ENCODE measurements at places on chromosomes 2 and 18.

GRCh38 chr2:11123001-11123809 lies 32.1 kb upstream of the SLC66A3 start:
- H3K4me3 ChIP-seq = no peak overlapping the region
- no peaks in the 10 kb centered on the region for H3K36me3 ChIP-seq
- no peak for DNase-seq
- no peak overlapping the region for H3K27ac ChIP-seq
- H3K4me1 ChIP-seq = no peaks in the 10 kb centered on the region
- H3K27me3 ChIP-seq = no peaks in the 10 kb centered on the region

DNA sequence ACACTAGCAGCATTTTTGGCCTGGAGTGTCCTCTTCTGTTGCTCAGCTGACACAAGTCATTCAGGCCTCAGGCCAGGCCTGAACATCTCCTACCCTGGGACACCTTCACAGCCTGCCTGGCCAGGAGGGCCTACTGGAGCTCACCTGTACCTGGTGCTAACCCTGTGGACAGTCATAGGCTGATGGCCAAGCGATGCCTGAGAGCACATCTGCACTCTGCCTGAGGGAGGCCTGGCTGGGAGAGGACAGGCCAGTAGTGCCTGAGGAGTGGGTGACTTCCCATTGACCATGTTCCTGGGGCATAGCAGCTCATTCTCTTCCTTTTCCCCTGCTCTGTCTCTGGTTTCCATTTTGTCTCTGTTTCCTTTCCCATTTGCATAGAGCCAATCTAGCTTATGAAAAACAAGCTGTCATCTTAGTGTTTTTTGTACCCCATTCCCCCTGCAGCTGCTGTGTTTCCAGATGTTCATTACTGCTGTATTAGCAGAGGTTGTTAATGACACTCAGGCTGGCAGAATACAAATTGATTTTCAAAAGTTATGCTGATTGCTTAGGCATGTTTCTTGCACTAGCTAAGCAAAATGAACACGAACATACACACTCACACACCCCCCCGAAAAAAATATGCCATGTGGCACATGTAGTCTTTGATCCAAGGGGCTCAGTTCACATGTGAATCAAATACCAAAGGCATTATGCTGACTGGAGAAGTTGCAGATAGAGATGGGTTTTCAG lies 149.7 kb upstream of the HS6ST1 start:
- H3K36me3 ChIP-seq = peaks cover 33% of the 10 kb centered on the region
- H3K27ac ChIP-seq = peak overlapping the region; percentile 42

DNA sequence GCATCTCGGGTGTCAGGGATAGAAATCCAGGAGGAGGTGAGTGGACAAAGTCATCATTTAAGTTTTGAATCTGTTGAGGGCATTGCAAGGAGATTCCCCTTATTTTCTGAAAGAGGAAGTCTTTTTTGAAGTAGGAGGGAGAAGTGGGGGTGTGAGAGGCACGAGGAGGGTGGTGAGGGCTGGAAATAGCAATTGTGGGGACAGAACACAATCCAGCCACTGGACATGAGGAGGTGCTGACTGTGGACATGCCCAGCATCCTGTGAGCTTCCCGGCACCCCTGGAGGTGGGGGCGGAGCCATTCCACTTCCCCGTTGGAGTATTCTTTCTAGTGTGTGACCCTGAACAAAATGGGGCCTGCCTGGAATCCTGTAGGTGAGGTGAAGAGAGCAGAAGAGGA lies 310.7 kb upstream of the EPAS1 start:
- H3K4me3 ChIP-seq = no peak overlapping the region
- H3K36me3 ChIP-seq = no peaks in the 10 kb centered on the region
- H3K27me3 ChIP-seq = no peaks in the 10 kb centered on the region
- DNase-seq = no peak
- H3K27ac ChIP-seq = no peak overlapping the region

DNA sequence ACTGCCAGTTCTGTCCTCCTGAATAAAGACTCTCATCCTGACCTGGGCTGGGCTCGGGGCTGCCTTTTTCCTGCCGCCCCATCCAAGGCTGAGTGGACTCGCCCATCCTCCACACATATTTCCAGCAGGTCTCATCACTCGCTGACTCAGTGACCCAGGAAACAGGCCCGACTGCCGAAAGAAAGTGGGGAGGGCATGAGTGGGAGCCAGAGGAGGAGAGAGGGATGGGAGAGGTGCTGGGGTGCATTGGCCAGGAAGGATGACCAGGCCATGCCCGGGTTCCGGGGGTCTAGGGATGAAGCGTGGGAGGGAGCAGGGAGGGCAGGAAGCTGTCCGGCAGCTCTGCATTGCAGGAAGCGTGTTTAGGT lies 66.7 kb downstream of the TWIST2 start:
- no peaks in the 10 kb centered on the region for H3K4me1 ChIP-seq
- no peak overlapping the region for H3K27ac ChIP-seq
- peaks cover 11% of the 10 kb centered on the region for H3K27me3 ChIP-seq
- DNase-seq = no peak
- no peak overlapping the region for H3K4me3 ChIP-seq

- no peaks in the 10 kb centered on the region for H3K4me1 ChIP-seq
- no peak for DNase-seq
- H3K36me3 ChIP-seq = no peaks in the 10 kb centered on the region
- no peak overlapping the region for H3K27ac ChIP-seq
- H3K4me3 ChIP-seq = no peak overlapping the region
Observed at GRCh38 chr2:163768881-163769695, 33.3 kb upstream of the FIGN start.

GRCh38 chr2:49360407-49360767 lies 206.1 kb upstream of the FSHR start:
- no peaks in the 10 kb centered on the region for H3K36me3 ChIP-seq
- H3K4me1 ChIP-seq = no peaks in the 10 kb centered on the region
- H3K27me3 ChIP-seq = no peaks in the 10 kb centered on the region
- DNase-seq = no peak
- no peak overlapping the region for H3K4me3 ChIP-seq

DNA sequence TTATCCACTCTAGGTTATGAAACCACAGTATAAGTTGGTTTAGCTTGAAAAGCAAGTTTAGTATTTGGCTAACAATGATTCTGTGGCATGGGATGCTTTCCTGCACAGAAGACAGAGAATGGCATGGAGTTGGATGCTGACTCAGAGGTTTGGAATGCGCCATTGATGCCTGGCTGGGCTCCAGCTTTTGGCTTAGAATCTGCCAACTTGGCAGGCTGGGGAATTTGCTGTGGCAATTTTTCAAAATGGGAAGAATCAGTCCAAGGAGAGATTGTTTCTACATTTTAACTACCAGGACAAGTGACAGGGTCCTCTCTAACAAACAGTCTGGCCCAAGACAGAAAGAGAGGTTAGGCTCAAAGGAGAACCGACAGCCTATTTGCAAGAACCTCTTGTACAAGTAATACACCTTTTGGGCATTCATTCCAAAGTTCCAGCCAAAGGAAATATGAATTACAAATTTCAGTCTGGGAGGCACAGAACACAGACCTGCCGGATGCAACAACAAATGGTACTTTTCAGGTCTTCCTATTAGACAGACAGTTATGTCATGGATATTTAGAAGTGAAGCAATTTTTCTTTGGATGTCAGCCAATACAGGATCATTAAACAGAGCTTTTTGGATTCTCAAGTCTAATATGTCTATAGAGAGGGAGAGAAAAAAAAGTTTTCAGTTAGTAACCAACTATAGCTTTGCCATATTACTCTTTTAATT lies 1027.7 kb downstream of the TMEM182 start:
- no peak overlapping the region for H3K27ac ChIP-seq
- no peaks in the 10 kb centered on the region for H3K27me3 ChIP-seq
- DNase-seq = no peak
- H3K36me3 ChIP-seq = no peaks in the 10 kb centered on the region

DNA sequence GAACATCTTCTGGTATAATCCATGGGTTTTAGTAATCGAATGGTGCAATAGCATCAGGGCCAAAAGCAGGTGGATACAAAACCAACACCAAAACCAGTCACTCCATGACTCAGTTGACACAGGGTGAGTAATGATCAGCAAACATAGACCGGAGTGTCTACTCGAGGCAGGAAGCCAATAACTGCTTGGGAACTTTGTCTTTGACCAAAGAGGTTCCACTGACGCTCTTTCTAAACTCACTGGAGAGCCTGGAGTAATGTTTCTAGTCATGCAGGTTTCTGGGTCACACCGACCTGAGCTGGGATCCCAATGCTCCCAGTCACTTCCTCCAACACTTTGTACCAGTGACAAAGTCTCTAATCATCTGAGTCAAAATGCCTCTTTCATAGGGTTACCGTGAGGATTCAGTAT lies 30.9 kb downstream of the MREG start:
- no peaks in the 10 kb centered on the region for H3K4me1 ChIP-seq
- no peak for DNase-seq
- no peaks in the 10 kb centered on the region for H3K27me3 ChIP-seq
- no peak overlapping the region for H3K4me3 ChIP-seq
- peaks cover 14% of the 10 kb centered on the region for H3K36me3 ChIP-seq
- H3K27ac ChIP-seq = no peak overlapping the region

GRCh38 chr2:200373231-200373630 lies 66.7 kb downstream of the SPATS2L start:
- H3K4me3 ChIP-seq = no peak overlapping the region
- peaks cover 11% of the 10 kb centered on the region for H3K4me1 ChIP-seq
- H3K27me3 ChIP-seq = peaks cover 10% of the 10 kb centered on the region
- no peak overlapping the region for H3K27ac ChIP-seq
- DNase-seq = no peak

DNA sequence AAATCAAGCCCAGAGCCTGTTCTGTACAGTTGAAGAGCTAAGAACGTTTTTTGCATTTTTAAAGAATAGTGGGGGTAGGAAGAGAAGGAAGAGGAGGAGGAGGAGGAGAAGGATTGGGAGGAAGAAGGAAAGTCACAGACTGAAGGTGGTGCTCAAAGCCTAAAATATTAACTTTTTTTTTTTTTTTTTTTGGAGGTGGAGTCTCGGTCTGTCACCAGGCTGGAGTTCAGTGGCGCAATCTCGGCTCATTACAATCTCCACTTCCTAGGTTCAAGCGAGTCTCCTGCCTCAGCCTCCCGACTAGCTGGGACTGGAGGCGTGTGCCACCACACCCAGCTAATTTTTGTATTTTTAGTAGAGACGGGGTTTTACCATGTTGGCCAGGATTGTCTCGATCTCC lies 18.3 kb upstream of the KLHL29 start:
- no peak for DNase-seq
- no peaks in the 10 kb centered on the region for H3K4me1 ChIP-seq
- H3K27me3 ChIP-seq = peaks cover 17% of the 10 kb centered on the region

- H3K27me3 ChIP-seq = peaks cover 4% of the 10 kb centered on the region
- H3K36me3 ChIP-seq = no peaks in the 10 kb centered on the region
- H3K4me1 ChIP-seq = no peaks in the 10 kb centered on the region
- no peak overlapping the region for H3K4me3 ChIP-seq
- no peak overlapping the region for H3K27ac ChIP-seq
Observed at GRCh38 chr2:70777450-70777849, 9.4 kb upstream of the ADD2 start.

DNA sequence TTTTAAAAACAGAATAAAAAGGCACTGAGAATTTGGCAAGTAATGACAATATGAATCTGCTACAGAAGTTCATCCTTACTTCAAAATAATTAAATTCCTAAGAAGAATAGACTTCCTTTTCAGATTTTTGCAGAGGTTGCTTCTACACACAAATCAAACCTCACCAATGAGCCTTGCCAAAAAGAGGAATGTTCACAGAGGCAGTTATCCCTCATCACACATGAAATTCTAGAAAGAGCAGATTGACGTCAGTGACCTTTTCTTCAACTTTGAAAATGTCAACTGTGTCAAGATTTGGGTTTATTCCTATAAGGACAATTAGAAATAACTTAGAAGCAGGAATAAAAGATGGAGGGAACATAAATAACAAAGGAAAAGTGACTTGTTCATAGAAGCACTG lies 64.6 kb downstream of the MBD2 start:
- no peak overlapping the region for H3K4me3 ChIP-seq
- no peak for DNase-seq
- no peaks in the 10 kb centered on the region for H3K4me1 ChIP-seq
- peaks cover 89% of the 10 kb centered on the region for H3K36me3 ChIP-seq
- H3K27ac ChIP-seq = no peak overlapping the region

DNA sequence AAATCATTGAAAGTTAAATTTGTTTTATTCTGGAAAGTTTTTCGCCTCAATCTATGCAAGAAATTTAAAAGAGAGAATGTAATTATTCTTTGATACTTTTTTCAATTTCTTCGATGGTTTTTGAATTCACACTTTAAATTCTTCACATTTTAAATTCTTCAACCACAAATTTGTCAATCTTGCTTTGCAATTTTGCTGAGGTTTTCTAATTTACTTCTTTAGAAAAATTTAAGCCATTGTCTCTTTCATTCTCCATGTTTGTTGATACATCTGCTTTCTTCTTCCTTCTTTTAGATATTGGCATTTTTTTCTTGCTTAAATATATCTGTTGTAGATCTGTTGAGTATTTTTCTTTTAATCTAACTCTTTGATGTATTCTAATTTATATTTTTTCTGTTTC lies 301.9 kb upstream of the DSEL start:
- no peaks in the 10 kb centered on the region for H3K27me3 ChIP-seq
- H3K4me1 ChIP-seq = no peaks in the 10 kb centered on the region
- no peak overlapping the region for H3K27ac ChIP-seq

DNA sequence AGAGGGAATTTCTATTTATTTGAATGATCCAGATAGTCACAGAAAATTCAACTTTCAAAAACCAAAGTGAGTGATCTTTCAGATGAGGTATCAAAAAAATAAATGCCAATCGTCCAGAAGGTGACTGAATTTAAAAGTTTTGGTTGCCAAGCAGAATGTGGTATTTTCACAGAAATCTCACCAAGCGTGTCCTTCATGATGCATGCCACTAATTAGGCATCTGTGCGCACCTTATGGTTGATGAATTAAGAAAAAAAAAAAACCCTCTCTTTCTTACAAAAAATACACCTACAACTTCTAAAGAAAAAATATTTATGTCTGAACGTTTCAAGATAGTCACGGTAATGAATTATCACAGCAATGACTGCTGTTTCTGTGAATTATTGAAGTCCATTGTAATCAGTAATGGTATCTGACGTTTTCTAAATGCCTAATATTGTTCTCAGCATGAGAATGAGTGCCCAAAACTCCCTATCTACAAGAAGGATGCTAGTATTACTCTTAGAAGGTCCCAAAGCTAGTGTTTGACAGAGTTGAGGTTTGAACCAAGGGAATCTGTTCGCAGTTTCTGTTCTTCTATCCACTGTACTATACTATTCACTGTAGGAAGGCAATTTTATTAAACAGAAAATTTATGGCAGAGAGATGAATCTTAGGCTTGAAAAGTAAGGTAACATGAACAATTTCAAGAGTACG lies 219.6 kb upstream of the NETO1 start:
- no peak for DNase-seq
- no peaks in the 10 kb centered on the region for H3K27me3 ChIP-seq
- no peak overlapping the region for H3K27ac ChIP-seq
- H3K4me1 ChIP-seq = no peaks in the 10 kb centered on the region

- H3K27me3 ChIP-seq = no peaks in the 10 kb centered on the region
- H3K4me3 ChIP-seq = no peak overlapping the region
- H3K4me1 ChIP-seq = peaks cover 24% of the 10 kb centered on the region
- no peak for DNase-seq
- no peaks in the 10 kb centered on the region for H3K36me3 ChIP-seq
Observed at GRCh38 chr2:41880561-41881243, 167.1 kb upstream of the PKDCC start.

Data from DND-41 (cell line).